ENCODE measurements at places on chromosomes 2 and 18.

- no peak for DNase-seq
Measured at GRCh38 chr2:146228466-146229058, 1616.3 kb upstream of the ACVR2A start.

GRCh38 chr2:143937723-143938350 is 582.1 kb downstream of the ZEB2 start:
- no peak for DNase-seq

DNA sequence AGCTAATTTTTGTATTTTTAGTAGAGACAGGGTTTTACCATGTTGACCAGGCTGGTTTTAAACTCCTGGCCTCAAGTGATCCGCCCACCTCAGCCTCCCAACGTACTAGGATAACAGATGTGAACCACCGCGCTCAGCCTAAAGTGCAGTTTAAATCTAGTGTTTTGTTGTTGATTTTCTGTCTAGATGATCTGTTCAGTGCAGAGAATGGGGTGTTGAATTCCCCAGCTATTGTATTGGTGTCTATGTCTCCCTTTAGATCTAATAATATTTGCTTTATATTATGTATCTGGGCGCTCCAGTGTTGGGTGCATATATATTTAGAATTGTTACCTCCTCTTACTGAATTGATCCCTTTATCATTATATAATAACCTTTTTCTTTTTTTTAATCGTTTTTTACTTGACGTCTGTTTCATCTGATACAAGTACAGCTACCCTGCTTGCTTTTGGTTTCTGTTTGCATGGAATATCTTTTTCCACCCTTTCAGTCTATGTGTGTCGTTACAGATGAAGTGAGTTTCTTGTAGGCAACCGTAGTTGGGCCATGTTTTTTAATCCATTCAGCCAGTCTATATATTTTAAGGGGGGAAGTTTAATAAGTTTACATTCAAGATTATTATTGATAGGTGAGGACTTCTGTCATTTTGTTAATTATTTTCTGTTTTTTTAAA is 34.3 kb downstream of the GALM start:
- DNase-seq, result no peak

GRCh38 chr2:140288726-140289125 is 1508.5 kb upstream of the NXPH2 start:
- DNase-seq, result no peak

DNA sequence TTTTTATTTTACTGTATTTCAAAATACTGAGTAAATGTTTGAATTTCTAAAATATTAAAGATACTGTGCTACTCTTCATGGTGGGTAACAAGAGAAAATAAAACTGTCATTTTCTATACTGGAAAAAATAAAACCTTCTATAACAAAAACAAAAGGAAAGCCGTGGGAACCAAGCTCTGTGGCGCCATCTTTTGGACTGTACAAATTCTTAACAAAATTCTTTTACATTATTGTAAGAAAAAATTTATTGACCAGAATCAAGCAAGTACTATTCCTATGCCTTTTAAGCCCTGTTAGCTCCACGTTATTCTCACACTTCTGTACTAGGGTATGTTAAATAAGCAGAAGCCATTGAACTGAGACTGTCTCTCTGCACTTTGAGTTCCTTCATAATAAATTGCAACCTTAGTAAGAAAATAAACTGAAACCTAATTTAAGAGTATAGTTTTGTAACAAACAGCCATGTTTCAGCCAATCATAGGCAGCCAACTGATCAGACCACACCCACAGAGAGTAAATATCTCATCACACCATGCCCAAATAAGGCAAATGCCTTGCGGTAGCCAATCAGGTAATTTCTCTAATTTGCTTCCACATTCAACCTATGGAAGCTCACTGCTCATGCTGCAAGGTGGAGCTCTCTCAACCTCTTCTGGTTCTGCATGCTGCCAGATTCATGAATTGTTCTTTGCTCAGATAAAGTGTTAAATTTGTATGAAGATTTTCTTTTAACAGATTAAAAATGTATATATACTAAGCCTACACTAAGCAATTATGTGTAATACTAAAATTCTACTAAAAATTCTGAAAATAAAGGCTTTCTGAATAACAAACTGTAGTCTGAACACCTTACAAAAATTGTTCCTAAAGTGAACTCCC is 42.2 kb downstream of the HIBCH start:
- no peak for DNase-seq

DNA sequence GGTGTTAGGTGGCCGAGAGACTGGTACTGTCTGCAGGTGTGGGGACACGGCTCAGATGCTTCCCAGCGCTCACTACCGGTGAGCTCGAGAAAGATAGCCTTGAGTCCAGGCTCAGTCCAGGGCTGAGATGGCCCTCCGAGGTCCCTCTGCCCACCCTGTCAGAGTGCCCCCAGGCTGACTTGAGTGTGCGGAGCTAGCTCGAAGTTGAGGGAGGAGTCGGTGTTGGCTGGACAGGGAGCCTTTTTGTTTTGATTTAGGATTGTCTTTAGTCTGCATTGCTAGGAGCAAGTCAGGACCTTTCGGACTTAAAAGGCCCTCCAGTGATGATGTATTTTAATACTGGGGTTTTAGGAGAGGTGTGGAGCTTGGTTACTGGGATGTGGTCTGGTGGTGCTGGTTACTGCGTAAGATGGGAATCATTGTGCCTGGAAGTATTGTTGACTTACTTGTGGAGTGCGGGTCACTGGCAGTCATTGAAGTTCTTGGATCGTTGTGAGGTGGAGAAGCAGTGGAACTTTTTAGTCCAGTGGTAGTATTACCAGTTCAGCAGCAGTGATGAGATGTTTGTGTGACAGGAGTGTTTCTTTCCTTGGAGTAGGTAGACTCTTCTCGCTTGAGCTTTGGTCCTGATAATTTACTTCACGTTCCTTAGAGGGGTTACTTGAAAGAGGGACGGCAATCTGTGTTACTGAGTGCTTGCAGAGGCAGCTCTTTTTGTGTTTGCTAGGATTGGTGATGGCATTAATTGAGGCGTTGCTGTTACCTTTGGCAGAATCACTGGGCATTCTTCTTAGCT is 633 bp downstream of the KIAA1328 start:
- DNase-seq, result peak; percentile 33

DNA sequence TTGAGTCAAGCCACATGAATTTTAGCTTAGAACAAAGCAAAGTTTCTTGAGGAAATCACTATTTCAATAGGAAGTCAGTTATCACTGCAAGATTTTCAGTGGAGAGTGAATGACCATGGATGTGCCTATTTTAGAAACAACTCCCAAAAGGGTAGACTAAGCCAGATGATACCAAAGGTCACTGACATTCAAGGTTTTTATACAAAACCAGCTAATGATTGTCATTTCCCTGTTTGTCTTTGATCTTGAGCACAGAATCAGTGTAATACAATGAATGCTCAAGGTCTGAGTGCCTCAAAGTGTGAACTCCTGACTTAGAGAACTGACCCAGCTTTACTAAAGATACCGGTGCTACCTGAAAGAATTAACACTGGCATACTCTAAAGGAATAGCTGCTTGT is 60.5 kb downstream of the CDH2 start:
- no peak for DNase-seq

DNA sequence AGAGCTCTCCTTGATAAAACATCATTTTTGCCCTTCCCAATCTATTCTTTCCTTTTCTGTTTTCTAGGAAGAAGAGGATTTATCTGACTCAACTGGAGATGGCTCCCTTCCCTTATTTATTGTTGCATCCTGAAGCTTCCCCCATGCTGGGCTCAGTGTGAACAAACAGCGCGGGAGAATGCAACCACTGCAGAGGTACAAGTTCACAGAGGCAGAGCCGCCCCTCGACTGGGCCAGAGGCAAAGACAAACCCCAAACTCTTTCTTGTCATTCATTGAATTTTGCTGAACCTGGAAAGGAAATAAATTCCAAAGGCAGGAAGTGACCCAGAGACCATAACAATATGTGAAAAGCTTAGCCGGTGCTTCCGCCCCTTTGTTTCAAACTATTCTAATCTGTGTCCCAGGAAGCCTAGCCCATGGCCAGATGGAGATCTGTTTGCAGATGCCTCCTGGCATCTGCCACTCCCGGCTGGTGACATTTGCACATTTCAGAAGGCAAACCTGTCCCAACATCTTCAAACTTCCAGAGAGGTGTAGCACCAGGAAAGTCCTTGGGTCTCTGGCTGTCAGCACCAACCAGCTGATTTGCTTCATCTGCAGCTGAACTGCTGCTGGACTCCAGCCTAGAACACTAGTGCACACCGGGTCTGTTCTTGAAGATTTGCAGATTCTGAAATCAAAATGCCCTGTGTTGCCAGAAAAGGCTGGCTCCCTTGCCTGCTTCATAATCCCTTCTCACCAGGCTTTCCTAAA is 79.4 kb upstream of the MAP4K3 start:
- no peak for DNase-seq

DNA sequence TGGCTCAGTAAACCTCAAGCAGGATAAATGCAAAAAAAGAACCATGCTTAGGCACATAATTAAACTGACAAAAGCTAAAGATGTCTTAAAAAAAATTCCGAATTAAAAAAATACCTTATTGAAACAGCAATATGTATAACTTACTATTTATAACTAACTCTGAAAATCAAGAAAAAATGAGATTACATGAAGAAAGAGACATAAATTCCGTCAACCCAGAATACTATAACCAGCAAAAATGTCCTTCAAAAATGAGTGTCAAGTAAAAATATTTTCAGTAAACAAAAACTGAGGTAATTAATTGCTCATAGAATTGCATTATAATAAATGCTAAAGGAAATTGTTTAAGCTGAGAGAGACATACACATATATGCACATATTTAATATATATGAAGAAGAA is 474.5 kb upstream of the SYT4 start:
- DNase-seq, result no peak

DNA sequence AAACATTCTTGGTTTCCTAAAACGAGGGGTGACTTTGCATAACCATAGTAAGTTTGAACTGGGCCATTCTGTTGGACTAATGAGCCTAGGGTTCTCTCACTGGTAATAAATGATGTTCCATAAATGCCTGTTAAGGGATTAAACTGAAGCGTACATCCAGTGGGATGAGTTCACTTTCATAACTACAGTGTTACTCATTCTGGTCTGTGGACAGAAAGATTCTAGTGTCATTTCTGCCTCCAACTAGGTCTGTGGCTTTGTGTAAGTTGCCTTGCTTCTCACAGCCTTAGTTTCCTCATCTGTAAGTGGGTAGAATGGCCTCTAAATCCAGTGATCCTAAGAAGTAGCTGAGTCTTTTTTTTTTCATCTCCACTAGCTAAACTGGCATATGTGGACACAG is 1860.6 kb upstream of the PIK3C3 start:
- DNase-seq, result no peak

DNA sequence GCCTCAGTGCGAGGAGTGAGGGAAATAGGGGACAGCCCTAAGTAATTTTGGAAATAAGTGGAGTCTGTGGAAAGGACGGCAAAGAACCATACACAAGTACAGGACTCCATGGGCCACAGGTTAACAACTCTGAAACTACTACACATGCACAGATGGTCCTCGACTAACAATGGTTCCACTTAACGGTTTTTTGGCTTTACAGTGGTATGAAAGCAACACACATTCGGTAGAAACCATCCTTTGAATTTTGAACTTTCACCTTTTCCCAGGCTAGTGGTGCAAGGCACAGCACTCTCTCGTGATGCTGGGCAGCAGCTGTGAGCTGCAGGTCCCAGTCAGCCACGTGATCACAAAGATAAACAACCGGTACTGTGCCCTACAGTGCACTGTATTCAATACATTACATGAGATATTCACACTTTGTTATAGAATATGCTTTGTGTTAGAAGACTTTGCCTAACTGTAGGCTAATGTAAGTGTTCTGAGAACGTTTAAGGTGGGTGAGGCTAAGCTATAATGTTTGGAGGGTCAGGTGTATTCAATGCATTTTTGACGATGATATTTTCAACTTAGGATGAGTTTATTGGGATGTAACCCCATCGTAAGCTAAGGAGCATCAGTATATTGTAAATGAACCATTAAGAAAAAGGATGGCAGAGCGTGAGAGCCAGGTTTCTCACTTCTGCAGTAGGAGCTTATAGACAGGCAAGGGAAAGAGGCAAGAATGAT is 44.6 kb downstream of the TBC1D8 start:
- DNase-seq, result no peak

GRCh38 chr18:49726675-49726963 is 86.7 kb downstream of the ACAA2 start:
- DNase-seq, result no peak

DNA sequence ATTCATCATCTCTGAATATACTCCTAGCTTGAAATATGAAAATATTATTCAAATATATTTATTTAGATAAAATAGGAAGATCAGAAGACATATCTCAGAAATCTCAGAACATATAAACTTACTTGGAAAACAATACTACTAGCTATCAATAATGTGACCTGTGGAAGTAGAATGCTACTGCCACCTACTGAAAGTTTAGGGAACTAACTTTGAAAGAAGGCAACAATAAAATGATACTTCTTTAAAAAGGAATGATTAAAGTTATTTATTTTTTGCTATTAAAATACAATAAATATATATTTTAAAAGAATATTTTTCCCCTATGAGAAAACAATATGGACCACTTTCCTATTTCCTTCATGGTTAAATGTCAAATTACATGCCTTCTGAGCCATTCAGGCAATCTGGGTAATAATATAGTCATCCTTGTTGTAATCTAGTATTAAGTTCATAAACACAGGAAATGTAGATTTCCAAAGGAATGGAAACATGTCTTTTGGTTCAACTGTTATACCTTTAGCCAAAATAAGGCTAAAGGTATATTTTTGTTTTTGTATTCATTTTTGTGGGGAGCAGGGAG is 26.0 kb downstream of the ACADL start:
- no peak for DNase-seq

DNA sequence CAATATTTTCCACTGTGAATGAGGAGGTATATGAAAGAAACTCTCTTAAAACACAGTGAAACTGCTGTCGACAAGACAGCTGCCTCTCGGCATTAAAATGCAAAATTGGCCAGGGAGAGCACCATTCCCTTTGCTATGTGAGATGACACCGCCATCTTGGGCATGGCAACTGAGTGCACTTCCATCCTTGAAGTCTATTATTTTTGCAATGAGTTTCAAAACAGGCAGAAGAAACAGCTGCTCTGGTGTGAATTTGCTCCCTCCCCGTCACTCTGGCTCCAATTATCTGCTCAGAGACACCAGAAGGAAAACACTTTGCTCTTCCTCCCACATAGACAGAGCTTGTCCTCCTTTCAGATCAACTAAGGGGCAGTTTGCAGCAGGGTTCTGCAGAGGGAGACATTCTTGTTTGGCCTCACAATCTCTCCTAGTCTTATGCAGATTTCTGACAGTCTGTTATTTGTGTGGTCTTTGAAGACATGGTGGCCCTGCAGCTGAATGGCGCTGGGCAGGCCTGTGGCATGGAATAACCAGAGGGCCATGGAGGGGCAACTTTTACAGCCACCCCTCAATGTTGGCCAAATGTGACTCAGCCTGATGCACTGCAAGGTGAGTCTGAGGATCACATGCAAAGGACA is 48.6 kb upstream of the SEC11C start:
- no peak for DNase-seq

DNA sequence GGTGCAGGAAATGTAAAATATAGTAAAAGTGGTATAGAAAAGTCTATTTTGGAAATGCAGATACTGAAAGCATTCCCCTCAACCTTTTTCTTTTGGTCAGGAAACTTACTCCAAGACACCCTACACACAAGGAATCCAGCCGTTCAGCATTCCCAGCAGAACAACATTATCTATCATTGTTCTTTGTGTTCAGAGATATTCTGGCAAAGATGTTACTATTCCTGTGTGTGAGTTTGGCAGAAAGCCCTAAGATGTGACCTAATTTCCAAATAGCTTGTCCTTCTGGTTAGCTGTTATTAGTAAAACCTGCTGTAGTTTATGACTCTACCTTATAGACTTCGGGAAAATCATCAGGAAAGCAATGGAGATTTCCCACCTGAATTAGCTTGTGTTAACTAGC is 78.1 kb upstream of the PELI1 start:
- DNase-seq, result no peak
